ENCODE measurements at places on chromosomes 1 and 21.

GRCh38 chr1:172356620-172357019 lies 63.9 kb upstream of the C1orf105 start:
- peak; percentile 96 for DNase-seq

- no peak for DNase-seq
These were observed 29.4 kb upstream of the TMPRSS2 start for GRCh38 chr21:41537356-41537755.

DNA sequence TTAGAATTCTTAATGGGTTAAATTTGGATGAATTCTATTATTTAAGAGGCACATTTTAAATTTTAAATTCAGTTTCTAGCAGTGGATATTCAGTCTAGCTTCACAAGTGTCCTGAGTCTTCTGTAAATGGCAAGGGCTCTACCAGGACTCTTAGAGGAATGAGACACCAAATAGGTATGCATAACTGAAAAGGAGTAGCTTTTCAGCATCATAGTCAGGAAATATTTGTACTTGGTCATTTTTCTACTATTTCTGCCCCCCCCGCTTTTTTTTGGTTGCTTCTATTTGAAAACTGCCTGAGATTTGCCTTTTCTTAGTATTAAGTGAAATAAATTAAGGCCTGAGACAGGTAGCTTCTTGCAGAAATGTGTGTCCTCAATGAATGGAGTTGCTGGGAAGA lies 80.2 kb downstream of the MAST2 start:
- no peak for DNase-seq

DNA sequence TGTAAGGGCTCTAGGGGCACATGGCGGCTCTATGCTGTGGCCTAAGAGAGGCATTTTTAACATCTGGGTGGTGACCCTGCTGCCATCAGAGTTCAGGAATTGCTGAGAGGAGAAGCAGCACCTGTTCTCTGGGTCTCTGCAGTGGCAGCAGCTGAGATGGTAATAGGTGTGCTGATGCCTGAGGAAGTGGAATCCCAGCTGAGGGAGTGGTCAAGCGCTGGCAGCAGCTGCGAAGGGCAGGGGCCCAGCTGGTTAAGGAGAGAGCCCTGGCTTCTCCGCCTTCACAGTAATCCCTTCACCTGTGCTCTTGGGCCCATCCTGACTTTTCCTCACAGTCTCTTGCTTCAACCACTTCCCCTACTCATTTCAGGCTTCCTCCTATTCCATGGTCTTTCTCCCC lies 39.8 kb downstream of the GJA5 start:
- no peak for DNase-seq

DNA sequence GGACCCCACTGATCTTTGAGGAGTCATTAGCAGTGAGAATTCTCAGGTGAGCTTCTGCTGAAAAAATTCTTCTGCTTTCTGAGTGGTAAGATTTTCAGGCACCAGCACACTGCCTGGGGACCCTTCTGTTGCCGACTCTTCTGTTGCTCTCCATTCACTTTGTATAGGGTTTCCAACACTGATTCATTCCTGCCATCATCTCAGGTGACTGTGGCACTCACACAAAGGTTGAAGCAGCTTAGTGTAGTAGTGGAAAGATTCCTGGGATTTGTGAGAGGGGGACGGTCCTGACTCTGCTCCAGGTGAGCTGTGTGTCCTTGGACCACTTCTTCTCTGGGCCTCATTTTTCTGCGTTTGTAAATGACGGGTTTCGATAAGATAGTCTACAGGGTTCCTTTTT lies 9.4 kb downstream of the UTP11 start:
- DNase-seq: no peak

- no peak for DNase-seq
These were observed 52.3 kb downstream of the PLEKHA6 start for GRCh38 chr1:204307334-204307883.

DNA sequence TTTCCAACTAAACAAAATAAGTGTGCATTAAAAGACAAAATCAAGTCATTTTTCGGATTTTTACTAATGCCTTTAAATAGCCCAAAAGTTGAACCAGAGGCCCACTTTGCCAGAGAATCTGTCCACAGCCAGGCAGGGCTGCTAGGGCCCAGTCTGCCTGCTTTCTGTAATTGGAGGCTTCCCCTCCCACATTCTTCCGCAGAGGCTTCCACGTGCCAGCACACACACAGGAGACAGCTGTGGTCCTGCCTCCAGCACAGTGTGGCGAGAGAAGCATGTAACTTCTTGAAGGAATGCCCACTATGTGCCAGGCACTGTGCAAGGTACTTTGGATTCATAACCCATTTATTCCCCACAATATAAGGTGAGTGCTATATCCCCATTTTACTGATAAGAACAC lies 11.3 kb upstream of the PDZK1IP1 start:
- DNase-seq: no peak

DNA sequence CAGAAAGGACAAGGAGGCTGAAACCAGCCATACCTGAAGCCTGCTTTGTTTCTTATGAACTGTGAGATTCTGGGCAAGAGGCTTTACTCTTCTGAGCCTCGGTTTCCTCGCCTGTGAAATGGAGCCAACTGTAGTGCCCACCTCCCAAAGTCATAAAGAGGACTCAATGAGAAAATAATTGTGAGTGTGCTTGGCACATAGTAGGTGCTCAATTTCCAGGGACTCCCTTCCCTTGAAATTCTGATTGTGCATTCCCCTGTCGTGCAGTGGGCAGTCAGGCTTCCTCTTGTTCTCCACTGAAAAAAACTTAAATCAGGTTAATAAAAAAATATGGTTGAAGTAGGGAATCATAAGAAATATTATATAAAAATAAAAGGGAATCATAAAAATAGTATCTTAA lies 37.5 kb upstream of the RUNX3 start:
- no peak for DNase-seq

GRCh38 chr1:241077386-241078147 lies 279.4 kb downstream of the RGS7 start:
- no peak for DNase-seq

Measured in A172 (cell line).